ENCODE measurements at places on chromosomes 6 and 20.

DNA sequence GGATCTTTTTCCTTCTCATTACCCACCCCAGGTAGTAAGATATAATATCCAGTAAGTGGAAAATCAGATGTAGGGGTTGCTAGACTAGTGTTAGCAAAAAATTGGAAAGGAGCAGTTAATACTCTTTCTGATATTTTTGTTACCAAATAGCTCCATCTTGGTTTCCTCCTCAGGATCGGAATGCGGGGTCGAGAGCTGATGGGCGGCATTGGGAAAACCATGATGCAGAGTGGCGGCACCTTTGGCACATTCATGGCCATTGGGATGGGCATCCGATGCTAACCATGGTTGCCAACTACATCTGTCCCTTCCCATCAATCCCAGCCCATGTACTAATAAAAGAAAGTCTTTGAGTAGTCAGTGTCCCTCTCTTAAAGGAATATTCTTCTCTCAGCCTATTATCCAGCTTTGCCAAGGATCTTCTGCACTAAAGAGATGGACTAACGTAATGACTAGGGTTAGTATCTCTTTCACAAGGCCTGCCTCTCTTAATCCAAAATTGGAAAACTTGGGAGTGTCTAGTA, 1.5 kb downstream of the ROMO1 start:
- DNase-seq, result no peak

GRCh38 chr6:166956444-166957086, at the start of gene RNASET2:
Gene RNASET2, minus strand, starts transcription at chr6:166956550. Its CDS starts 368 bp downstream, at chr6:166956182.
- DNase-seq, result peak; percentile 96

DNA sequence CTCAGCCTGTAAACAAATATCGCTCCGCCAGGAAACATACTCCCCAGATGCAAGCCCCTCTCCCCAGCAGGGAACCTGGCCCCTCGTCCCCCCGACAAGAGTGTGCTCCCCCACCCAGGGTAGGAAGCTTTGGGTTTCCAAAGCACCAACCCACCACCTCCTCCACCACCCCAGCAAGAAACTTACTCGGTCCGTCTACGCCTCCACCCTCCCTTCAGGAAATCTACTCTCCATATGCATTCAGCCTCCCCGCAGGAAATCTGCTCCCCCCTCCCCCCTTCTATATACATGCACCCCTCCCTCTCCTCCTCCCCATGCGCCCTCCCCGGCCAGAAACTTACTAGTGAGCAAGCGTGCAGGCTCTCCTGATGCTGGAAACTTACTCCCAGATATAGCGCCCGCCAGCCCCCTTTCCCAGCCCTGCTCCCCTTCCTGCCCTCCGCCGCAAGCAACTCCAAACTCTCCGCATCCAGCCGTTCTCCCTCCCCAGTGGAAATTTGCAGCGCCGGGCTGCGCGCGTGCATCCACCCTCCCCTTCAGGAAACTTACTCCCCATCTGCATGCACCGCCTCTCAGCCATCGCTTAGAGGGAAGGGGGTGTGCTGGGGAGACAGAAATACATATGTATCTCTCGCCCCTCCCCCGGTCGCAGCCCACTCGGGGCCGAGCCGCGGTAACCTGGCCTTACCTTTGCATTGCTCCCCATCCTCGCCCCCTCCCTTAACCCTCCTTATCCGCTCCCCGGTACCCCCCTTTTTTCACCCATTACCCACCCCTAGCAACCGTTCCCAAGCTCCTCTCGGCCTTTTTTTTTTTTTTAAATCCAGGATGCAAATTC, at the start of gene TRERF1:
Gene TRERF1, minus strand, starts transcription at position 594 of the 838 bp plus-strand sequence. CDS start 182,336 bp downstream, outside the sequence.
- no peak for DNase-seq

DNA sequence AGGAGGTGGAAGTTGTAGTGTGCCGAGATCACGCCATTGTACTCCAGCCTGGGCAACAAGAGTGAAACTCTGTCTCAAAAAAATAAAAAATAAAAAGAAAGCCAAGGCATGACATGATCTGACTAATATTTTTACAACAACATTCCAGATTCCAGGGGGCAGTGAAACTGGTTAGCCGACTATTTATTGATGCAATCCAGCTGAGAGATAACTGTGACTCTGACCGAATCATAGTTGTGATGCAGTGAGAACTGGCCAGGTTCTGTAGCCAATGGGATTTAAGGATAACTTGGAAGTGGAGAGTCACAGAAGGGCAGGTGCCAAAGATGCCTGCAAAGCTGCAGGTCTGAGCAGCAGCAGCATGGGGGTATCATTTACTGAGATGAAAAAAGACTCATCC, 82.9 kb upstream of the TSHZ2 start:
- no peak for DNase-seq

GRCh38 chr20:9407805-9408421, 106.5 kb upstream of the LAMP5 start:
- peak; percentile 8 for DNase-seq

DNA sequence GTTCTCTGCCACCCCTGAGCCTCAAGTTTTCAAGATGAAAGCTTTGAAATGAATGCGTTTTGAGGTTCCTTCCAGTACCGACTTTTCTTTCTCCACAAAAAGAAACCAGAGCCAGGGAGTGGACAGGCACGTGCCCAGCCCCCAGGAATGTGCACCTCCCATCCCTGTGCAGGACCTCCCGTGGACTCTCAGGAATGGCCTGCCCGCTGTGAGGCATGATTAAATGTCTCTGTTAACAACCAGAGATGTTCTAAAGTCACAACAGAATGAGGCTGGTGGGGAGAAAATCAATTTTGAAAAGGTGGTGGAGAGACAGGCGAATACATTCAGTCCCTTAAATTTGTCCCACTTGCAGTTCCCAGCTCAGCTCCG, 1.5 kb downstream of the TGM3 start:
- DNase-seq, result no peak

DNA sequence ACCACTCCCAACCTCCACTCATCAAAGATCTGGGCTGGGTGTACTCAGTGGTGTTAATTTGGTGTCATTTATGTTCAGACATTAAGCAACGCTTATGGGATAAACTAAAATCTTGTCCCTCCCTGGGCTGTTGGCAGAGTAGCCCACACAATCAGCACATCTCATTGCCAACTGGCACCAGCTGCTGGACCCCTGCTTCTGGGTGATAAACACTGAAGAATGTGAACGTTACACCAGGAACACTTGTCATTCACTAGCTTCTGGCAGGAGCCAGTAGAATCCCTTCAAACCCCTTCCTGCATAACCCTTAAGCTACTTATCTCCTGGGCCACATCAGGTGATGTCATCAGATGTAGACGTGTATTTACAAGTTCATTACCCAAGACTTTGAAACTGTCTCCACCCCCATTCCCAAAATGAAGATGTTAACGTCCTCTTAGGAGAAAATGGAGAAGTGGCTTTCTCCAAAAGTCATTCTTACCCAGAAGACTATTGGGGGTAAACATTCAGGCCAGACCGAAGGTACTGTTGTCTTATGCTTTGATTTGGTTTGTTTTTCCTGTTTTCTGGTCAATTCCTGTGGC, 107.8 kb upstream of the CD93 start:
- no peak for DNase-seq

DNA sequence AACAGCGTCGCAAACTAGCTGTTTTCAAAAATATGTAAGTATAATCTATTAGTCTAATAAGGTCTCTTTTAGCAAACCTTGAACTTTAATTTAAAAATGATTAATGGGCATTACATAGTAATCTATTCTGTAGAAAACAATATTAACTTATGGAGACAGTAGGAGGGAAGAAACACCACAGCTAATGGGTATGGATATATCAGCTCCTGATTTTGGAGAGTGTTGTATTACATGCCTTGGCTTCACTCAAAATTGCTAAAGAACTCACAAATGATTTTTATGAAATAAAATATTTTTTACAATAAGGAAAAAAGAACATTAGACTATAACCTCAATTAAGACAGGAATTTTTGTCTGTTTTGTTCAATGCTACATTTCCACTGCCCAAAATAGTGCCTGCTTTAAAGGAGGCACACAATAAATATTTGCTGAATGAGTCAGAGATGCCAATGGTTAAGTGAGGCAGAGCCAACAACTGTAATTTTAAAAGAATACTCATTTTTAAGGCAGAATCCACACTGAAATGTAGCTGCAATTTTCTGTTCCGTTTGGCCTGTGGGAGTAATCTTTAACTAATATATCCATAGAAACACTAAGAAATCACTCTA, 15.7 kb downstream of the ATG5 start:
- no peak for DNase-seq

DNA sequence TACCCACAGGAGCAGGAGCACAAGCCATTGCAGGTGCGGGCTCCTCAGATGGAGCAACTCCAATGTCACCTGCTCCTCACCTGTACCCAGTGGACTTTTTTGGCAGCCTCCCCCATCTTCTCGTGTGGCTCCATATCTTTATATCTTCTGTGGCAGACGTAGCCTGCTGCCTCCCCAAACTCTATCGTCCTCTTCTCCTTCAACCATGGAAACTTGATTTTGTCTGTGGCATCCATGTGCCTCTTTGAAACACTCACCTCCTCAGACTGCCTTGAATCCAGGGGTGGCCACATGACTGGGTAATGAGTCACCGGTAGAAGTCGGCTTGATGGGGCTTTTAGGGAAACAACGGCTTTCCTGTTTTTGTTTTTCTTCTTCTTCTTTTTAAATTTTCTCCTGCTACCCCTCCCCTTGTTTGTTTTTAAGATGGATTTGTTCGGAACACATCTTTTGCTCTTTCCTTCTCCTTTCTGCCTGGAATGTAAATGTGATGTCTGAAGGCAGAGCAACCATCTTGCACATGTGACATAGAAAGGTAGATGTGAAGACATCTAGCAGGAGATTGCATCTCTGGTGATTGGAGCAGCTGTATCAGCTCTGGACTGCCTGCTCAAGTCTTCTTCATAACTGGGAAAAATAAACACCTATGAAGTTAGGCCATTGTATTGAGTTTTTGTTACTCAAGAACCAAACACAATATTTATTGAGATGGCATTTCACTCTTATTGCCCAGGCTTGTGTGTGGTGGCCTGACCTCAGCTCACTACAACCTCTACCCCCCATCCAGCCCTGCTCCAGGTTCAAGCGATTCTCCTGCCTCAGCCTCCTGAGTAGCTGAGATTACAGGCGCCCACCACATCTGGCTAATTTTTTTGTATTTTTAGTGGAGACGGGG, 69.9 kb upstream of the DDR1 start:
- DNase-seq, result no peak

GRCh38 chr6:961407-961960, 268.5 kb upstream of the EXOC2 start:
- no peak for DNase-seq

DNA sequence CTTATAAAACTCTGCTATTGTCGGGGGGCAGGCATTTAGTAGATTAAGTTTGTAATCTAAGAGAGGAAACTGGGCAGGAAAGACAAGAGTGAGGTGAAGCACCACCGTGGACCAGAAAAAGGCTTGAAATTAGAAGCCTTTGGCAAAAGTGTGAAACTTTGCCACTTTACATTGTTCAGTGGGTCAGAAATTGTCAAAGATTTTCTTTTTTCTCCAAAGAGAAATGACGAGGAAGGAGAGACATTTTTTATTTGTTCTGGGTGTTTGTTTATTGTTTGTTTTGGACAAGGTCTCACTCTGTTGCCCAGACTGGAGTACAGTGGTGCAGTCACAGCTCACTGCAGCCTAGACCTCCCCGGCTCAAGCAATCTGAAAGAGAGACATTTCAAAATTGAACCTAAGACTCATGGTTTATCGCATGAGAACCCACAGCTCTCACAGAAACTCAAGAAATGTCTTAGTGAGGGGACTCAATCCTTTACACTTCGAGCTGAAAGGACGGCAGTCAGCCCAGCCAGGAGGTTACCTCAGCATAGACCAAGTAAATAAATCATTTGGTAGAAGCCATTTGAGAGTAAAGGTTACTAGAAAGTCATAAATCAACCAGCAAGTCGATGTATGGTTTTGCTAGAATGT, 262.8 kb upstream of the TAB2 start:
- no peak for DNase-seq

- DNase-seq, result peak; percentile 42
Measured at GRCh38 chr6:89368107-89368506, 15.6 kb upstream of the UBE2J1 start.

DNA sequence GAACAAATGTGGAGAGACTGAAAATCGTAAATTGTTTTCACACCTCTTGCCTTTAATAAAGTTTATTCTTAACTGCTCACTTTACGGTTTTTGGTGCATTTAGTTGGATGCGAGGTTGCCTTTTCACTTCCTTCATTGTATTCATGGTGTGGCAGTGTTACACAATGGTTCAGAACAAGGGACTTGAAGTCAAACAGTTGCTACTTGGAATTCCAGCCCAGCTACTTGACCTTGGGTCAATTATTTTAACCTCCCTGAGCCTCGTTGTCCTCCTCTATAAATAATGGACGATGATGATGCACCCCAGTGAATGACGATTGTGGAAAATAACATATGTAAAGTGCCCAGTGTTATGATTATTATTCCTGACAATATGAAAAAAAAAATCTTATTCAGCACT, 72.3 kb downstream of the CARMIL1 start:
- no peak for DNase-seq

GRCh38 chr20:64247307-64247618, 8.3 kb upstream of the PCMTD2 start:
- no peak for DNase-seq

GRCh38 chr20:20211274-20211987, 156.5 kb upstream of the INSM1 start:
- DNase-seq, result no peak

- no peak for DNase-seq
Measured at GRCh38 chr6:120056085-120056484, 706.5 kb upstream of the MAN1A1 start.

DNA sequence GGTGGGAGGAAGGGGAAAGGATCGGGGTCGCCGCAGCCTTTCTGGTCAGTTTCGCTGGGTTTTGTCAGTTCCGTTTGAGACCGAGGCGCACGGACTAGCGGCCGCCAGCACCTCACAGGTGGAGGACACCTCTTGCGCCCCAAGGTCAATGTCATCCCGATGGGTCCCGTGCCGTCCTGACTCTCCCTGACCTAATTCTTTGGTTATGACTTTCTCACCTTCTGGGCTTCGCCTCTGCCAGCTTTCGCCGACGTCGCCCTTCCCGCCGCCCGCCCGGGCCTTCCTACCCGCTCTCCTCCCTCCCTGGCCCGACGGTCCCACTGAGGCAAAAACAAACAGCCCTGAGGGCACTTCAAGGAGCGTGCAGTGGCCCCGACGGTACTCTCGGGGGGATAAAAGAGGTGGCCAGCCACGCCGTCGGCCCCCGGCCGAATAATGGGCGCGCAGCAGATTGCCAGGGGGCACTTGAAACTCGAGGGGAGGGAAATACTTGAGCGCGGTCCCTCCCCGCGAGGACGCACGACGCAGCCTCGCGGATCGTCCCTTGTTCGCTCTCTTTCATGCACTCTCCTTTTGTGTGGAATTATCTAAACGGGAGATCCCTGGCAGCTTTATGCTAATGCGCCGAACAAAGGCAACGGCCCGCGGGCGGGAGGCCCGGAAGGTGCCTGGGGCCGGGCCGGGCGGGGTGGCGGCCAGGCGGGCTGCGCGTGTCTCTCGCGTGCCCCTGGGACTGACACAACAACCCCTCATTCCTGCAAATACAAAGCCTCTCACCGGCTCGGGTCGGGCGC, 3.9 kb upstream of the INSM1 start:
- no peak for DNase-seq

DNA sequence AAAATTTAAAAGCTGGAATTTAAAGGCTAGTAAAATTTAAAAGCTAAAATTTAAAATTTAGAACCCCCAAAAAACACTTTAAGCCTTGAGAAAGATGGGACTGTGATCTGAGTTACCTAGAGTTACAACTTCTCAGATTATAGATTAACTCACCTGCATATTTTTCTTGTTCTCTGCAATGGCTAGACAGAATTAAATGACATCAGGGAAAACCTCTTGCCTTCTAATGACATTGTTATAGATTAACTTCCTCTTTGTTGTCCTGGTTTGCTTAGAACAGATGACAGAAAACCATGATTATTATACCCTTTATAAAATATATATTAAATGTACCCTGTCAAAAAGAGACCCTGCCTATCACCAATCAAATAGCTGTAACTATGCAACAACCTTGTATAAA, 56.4 kb downstream of the TRDN start:
- DNase-seq, result no peak

Measured in stimulated activated CD4-positive, alpha-beta T cell treated with anti-CD3 and anti-CD28 coated beads, Interleukin-1b, Interleukin-23, amount 100 ng/mL, for 1 hour (primary cell).